ENCODE measurements at places on chromosomes 6 and 20.

GRCh38 chr6:105573556-105573955 is 170.7 kb upstream of the PREP start:
- DNase-seq = no peak

GRCh38 chr6:680251-680650 is 12.7 kb downstream of the EXOC2 start:
- no peak for DNase-seq

DNA sequence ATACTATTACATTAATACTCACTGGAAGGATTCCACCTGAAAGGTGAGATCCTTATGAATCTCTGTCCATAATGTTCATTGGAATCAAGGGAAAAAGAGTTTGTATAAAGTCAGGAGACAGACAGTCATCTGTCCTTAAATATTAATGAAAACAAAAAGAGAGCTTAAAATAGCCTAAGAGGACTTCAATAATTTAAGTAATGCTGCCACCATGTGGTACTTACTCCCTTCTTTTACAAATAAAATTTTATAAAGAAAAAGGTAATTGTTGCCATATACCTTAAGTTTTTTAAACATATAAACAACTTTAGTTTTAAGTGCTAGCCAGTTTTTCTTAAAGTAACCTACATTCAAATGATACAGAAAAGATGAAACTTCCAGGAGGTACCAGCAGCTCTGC is 5.1 kb downstream of the BLOC1S5 start:
- no peak for DNase-seq

- no peak for DNase-seq
Measured at GRCh38 chr6:43608807-43609206, 20.3 kb downstream of the GTPBP2 start.

GRCh38 chr6:116571683-116572000 is 338 bp downstream of the RWDD1 start:
- no peak for DNase-seq

DNA sequence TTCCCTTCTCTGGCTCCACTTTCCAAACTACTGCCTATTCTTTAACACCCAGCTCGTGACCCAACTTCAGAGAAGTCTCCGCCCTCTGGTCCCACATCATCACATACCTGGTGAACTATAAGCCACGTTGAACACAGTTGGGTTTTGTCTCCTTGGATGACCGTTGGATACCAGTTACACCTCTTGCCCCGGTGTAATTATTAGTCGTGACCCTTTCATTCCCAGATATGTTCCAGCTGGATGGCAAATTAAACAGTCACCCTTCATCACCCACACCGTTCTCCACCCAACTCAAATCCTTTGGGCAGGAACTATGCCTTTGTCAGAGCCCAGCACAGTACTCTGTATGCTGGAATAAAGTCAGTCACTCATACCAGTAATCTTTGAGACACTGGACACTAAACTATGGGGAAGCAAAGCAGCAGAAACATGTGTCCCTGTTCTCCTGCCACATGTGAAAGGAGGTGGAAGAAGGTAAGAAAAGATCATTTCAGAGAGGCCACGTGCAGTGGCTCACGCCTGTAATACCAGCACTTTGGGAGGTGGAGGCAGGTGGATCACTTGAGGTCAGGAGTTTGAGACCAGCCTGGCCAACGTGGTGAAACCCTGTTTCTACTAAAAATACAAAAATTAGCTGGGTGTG is 22.5 kb downstream of the PLAGL2 start:
- no peak for DNase-seq

DNA sequence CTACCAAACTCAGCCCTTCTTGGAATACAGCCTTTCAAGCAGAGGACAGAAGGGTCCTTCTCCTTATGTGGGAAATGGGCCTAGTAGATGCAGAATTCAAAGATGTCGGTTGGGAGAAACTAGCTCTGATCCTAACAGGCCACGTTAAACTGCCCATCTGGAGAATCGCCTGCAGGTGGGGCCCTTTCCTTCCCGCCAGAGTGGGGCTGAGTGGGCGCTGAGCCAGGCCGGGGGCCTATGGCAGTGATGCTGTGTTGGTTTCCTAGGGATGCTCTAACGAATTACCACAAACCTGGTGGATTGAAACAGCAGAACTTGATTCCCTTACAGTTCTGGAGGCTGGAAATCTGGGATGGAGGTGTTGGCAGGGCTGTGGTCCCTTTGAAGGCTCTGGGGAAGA is 9.1 kb downstream of the MAPK13 start:
- no peak for DNase-seq

DNA sequence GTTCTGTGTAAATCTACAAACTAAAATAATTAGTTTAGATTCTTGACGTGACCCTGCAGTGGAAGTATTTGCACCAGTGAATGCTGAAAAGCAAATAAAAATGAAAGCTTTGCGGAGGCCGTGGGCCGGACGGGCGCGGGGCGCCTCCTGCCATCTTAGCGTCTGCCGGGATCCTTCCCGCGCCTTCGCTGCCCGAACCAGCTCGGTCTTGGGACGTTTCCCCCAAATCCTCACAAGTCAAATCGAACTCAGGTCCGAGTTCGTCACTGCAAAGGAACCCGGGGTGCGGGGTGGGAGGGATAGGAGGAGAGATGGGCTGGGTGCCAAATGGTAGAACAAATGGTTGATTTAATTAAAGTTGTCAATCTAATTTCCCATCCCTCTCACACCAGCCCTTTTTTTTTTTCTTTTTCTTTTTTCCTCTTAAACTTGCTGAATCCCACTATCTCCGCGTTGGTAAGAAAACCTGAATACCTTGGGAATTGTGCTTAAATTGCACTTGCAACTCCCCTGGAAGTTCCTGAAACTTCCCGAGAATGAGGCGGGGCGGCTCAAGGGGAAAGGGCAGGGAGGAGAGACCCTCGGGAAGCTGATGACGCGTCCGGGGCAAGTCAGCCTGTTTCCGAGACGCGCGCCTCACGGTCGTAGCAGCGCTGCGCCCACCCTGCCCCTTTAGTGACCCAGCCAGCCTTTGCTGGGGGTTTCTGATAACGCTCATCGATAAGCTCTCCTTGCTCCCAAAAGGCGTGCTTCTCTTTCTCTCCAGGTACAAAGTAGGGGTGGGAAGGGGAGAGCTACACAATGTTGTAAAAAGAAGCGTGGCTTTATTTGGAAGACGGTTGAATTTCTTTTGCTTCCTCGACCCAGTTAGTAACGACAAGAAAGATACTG is 1.8 kb downstream of the GJA1 start:
- peak; percentile 28 for DNase-seq

GRCh38 chr6:12911427-12911826 is 194.9 kb downstream of the PHACTR1 start:
- DNase-seq = peak; percentile 16
